ENCODE measurements at places on chromosomes 3 and 15.

GRCh38 chr15:27843146-27843545 lies 256.0 kb downstream of the OCA2 start:
- DNase-seq, result no peak

- no peak for DNase-seq
Observed at GRCh38 chr3:143576568-143577270, 271.5 kb downstream of the SLC9A9 start.

DNA sequence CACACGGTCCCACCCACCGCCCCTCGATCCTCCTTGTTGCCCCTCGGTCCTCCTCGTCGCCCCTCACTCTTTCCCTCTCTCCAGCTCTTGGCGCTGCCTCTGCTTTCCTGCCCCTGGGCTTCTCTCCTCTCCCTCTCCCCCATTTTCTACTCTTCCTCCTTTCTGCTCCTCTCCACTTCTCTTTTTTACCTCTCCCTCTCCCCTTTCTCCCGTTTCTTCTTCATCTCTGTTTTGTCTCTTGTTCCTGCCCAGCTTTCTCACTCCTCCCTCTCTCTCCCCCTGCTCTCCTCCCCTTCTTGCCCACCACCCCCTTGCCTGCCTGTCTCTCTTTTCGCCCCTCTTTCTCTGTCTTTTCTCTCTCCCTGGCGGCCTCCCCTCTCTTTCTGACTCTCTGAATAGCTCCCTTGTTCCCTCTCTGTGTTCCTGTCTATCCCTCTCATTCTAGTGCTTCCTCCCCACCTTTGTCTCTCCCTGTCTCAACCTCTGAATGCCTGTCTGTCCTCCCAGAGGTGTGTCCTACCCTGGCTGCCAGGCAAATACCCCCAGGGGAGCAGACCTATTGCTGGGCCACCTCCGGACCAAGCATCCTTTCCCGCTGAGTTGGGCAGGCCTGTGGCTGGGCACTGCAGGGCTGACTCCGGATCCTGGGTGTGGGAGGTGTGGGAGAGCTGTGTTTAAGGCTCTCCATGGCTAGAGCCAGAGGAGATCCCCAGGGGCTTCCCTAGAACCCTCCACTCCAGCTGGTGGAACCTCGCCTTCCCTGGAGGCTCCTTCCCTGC lies 41.0 kb downstream of the EPHB3 start:
- no peak for DNase-seq

GRCh38 chr3:99505646-99506269 lies 132.6 kb upstream of the COL8A1 start:
- DNase-seq, result no peak

DNA sequence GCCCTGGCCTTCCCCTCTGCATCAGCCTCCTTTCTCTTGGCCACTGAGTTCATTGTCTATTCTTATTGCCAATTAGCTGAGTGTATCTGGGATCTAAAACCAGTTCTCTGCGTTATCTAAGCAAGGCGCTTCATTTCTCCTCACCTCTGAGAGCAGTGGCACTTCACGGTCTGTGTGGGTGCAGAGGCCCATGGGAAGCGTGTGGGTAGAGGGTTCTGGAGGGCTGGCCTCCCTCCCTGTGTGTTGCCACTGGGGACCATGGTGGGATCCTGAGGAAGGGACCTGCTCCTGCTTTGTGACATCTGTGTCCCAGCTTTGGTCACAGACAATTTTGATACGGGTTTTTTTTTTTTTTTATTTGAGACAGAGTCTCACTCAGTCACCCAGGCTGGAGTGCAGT lies 32.7 kb downstream of the EDEM1 start:
- DNase-seq, result no peak

GRCh38 chr3:112170046-112170445 lies 37.0 kb upstream of the GCSAM start:
- no peak for DNase-seq

GRCh38 chr3:61357902-61358301 lies 106.7 kb upstream of the FHIT start:
- no peak for DNase-seq

DNA sequence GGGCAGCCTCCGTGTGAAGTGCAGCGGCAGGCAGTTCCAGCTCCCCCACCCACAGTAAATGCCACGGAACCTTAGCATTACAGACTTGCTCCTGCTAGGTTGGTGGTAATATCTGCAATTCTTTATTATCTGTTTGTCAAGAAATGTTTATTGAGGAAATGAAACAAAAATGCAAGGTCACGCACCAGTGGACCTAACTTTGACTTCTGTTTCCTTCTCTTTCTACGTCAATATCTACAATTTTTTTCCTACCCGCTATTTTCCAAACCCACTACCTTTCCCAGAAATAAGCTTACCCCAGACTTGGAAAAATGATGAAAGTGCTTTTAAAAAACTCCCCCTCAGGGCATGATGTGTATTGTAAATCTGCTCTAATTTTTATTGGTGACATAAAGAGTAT lies 18.9 kb downstream of the ILDR1 start:
- DNase-seq, result no peak
